ENCODE measurements at places on chromosomes 7 and 10.

GRCh38 chr7:54339073-54339472, 203.1 kb upstream of the VSTM2A start:
- DNase-seq = no peak

GRCh38 chr7:44290252-44290620, 35.2 kb downstream of the CAMK2B start:
- DNase-seq = no peak

- no peak for DNase-seq
Measured at GRCh38 chr7:157400171-157400860, 63.5 kb downstream of the DNAJB6 start.

- no peak for DNase-seq
Measured at GRCh38 chr10:100348389-100348927, 1.4 kb downstream of the SCD start.

GRCh38 chr10:91975438-91975837, 51.9 kb downstream of the BTAF1 start:
- DNase-seq = no peak

- no peak for DNase-seq
Measured at GRCh38 chr10:104038958-104039752, 46.5 kb downstream of the COL17A1 start.

DNA sequence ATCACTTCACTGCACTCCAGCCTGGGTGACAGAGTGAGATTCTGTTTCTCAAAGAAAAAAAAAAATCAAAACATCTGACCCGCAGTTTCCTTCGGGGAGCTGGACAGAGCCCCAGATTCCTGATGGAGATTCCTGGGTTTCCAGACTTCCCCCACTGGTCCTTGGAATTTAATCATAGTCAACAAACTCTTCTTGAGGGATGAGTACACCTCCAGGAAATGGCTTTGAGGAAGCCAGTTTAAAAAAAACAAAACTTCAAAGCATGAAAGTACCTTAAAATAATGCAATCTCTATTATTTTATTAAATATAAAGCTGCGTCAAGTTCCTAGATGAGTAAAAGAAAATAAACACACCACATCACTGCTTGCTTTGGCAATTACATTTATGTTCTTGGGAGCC, 1.2 kb upstream of the MAD1L1 start:
- no peak for DNase-seq

- peak; percentile 36 for DNase-seq
Measured at GRCh38 chr7:4851459-4852422, 10.1 kb downstream of the PAPOLB start.

- no peak for DNase-seq
Measured at GRCh38 chr7:95622859-95623258, 26.5 kb upstream of the PDK4 start.

- DNase-seq = no peak
Measured at GRCh38 chr7:78151229-78151628, 352.7 kb downstream of the PHTF2 start.

DNA sequence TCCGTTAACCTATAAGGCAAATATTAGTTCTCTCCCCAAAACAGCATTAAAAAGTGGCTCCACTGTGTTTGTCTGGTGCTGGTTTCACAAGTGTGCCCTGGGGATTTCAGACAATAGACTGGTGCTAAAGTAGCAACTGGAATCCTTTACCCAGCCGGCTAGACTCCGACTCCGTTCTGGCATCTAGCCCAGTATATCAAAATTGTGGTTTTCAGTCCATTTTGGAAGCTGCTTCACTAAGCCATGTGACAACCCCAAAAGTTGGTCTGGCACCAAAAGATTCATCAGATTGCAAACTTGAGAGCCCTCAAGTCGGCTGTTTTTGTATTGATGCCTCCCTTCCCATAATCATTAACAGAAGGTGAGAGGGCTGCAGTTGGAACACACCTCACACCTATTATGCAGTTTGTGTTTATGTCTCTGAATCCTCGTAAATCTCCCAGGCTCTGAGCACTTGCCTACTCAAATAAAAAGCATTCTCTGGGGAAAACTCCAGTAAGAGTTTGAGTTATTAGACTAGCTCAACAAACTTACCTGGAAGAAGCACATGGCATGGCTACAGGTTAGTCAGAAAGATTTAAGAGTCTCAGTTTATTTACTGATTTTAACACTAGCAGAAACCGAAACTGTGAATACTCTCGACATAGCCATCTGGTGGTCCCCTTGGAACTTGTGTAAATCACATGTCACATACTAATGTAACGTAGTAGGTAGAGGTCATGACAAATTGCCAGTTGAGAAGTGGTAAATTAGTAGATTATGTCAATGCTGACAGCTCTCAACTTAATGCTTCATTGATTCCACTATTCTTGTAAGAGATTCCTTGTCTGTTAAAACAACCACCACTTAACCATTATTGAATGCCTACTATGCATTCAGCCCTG, 14.8 kb upstream of the WNT16 start:
- no peak for DNase-seq

- DNase-seq = no peak
Measured at GRCh38 chr10:34187201-34187600, 627.9 kb downstream of the PARD3 start.

- DNase-seq = peak; percentile 71
Measured at GRCh38 chr10:97572214-97572989, at the start of gene ANKRD2. Gene ANKRD2, plus strand, starts transcription at chr10:97572779. Its CDS starts 10 bp downstream, at chr10:97572789.

- DNase-seq = no peak
Measured at GRCh38 chr10:22737587-22737986, 23.2 kb upstream of the PIP4K2A start.

DNA sequence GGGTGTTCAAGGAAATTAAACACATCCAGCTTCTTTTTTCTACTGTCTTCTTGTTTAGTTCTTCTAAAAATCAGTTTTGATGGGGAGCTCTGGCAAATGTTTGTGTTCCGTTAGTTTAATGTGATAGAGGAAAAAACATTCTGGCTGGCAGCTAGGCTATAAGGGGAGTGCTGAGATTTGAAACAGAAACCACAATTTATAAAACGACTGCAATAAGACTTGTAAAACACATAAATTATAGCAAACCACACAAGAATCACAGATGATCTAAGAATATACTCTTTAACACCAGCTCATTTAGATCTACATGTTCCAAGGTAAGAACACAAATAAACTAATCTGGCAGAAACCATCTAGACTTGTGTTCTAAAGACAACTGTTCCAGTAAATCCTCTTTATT, 425.5 kb downstream of the CNTNAP2 start:
- no peak for DNase-seq

- DNase-seq = no peak
Measured at GRCh38 chr10:132457328-132458070, 60.5 kb downstream of the PWWP2B start.

- DNase-seq = no peak
Measured at GRCh38 chr7:137934941-137935883, 66.7 kb downstream of the CREB3L2 start.

GRCh38 chr10:550665-551372, 138.6 kb downstream of the DIP2C start:
- DNase-seq = no peak

GRCh38 chr7:2553831-2554581, 1.3 kb downstream of the BRAT1 start:
- DNase-seq = no peak

DNA sequence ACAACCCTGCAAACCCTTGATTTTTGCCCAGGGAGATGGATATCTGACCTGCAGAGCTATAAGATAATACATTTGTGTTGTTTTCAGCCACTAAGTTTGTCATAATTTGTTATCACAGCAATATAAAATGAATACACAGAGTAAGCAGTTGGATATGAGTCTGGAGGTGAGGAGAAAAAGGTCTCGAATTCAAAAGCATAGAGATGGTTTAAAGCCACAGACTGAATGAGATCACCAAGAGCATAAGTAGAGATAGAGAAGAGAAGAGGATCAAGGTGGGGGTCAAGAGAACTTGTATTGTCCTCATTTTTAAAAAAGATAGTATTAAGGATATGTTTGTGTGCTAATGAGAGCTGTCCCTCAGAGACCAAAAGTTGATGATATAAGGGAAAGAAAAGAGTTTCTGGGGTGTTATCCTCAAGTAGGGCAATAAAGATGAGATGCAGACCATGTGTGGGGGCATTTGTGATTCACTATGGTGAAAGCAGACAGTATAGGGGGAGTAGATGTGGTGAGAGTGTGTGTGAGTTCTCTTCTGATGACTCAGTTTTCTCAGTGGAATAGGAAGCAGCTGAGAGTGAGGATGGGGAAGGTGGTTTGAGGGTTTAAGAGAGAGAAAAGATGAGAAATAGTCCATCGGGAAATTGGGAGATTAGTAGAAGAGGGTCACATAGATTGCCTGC, 25.8 kb upstream of the PCGF5 start:
- DNase-seq = peak; percentile 23

GRCh38 chr7:106731187-106731586, 70.2 kb upstream of the CCDC71L start:
- no peak for DNase-seq

GRCh38 chr7:105805447-105806019, 70.9 kb downstream of the ATXN7L1 start:
- DNase-seq = no peak

DNA sequence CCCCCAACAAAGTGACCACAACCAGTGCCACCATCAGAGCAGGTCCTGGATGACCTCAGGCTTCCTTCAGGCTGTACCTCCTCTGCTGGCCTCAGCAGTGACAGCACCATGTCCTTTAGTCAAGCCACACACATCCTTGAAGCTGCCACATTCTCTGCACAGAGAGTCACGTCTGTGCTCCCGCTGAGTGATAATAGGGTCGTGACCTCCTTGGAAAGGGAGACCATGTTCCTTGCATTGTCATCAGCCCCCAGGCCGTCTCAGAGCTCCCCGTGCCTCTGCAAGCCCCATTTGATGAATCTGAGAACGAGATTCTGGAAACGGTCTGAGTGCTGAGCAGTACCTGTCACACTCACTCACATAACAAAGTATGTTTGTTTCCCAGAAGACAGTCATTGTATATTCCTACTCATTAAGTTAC, 106.5 kb upstream of the PRR15 start:
- no peak for DNase-seq

- no peak for DNase-seq
Measured at GRCh38 chr7:122616951-122617350, 82.0 kb downstream of the RNF133 start.

DNA sequence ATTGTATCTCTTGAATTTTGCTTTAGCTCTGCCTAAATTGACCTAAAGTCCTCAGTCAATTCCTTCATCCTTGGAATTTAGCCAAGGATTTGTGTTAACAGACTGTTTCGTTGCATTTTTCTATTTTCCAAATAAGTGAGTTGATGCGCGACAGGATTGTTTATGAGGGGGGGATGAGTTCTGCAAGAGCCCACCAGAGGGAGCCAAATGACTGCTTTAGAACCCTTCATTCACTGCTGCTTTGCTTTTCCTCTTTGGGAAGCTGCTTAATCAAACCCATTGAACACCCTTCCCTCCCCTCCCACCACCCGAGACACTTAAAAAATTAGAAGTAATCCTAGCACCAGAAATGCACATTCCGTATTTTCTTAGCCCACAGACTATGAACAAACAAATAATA, 33.7 kb upstream of the PTF1A start:
- peak; percentile 60 for DNase-seq

DNA sequence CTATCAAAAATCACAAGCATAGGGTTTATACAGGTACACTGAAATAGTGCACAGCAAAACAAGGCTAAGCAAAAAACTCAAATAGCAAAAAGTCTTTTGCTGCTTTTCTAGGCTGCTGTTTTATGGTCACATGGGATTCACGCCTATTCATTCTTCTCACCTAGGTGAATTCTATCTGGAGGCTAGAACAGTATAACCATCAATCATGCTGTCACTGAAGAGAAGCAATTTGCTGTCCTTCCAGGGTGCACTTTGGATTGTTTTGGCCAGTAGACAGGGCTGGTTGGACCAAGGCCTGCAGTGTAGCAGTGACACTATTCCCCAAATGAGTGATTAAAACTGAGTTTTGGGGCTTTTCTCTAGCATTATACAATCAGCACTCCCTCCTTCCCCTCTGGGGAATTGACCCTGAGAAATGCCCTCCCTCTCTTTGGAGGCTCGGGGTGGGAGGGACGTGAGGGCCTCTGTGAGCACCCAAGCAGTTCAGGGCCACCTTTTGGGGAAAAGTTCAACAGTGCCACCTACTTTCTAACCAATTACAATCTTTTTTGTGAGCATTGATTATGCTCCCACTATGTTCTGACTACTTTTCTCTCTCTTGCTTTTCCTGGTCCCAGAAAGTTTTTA, 16.2 kb upstream of the SND1 start:
- no peak for DNase-seq

DNA sequence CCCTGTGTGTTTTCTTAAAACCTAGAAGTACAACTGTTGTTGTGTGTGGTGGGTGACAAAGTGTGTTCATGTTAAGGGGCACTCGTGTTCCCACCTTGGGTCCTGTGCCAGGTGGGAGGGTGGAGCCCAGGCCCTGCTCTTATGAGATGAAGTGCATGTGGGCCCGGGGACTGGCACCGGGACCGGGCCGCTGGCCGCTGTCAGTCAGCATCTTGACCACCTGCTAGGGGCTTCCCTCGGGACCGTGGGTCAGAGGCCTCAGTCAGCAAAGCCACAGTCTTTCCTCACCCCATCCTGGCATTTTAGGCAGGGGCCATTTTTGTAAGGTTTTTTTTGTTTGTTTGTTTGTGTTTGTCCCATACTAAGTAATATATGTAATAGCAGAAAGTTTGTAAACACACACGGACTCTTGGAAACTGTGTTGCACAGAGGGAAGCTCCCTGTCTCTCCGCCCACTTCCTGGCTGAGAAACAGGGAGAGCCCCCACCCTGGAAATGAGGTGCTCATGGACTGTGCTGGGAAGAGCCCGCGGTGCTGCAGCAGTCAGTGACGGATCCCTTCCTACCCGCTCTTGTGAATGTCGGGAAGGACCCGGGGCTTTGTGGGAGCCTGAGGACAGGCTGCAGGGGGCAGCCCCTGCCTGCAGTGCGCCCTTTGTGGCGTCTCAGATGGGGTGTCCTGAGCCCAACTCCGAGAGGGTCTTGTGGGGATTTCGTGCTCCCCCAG, 13.4 kb downstream of the AGAP3 start:
- no peak for DNase-seq

DNA sequence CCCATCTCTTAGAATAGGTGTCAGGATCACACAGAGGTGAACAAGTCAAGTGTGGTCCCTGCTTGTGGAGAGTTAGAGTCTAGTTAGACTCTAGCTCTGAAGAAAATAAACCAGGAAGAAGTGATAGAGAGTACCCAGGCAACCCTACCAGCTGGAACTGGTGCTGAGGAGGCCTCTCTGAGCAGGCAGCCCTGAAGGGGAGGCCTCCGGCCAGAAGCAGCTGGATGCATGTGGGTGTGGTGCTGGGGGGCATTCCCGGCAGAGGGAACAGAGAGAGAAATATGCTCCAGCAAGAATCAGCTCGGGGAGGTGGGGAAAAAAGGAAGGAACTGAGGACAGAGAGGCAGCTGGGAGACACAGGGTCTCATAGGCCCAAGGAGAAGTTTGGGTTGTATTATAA, 68.6 kb downstream of the APBB1IP start:
- DNase-seq = no peak

GRCh38 chr7:45656431-45656830, 82.3 kb downstream of the ADCY1 start:
- DNase-seq = no peak

All from HTR-8/SVneo (cell line).